ENCODE measurements at places on chromosomes 5 and 9.

DNA sequence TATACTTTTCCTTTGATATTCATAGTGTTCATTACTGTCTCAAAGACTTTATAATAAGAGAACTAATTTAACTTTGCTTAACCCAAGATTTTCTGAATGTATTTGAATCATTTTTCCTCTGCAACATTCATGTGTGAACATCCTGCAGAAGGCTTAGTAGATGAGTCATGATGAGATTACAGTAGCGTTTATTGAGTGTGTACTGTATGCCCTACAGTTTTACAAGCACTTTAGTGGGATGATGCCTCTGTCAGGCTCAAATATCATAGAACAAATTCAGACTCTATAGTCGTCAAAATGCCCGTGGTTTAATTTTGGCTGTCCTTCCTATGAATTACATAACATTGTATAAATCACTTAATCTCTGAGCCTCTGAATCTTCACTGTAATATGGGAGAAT is 41.2 kb downstream of the FYB1 start:
- DNase-seq = no peak

DNA sequence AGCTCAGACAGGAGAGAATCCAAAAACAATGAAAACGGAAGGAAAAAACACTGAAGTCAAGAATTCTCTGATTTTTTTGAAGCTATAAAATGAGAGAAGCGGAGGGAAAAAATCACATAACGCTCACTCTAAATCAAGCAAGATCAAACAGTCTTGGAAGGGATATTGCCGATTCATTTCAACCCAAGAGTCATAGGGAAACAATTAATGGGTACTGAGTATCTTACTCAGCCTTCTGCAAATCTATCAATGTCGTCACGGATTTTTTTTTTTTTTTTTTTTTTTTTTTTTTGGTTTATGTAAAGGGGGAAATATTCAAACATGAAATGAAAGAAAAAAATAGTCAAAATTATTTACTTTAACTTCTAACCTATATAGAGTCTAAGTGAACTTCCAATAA is 9.5 kb downstream of the MEF2C start:
- DNase-seq = no peak

GRCh38 chr9:73969936-73970335 is 527.2 kb upstream of the RORB start:
- DNase-seq = no peak

- peak; percentile 24 for DNase-seq
These were observed 83.7 kb upstream of the SMIM15 start for GRCh38 chr5:61245936-61246335.

GRCh38 chr5:108345541-108346171 is 36.2 kb downstream of the FBXL17 start:
- DNase-seq = peak; percentile 7

- peak; percentile 87 for DNase-seq
These were observed at the start of gene UBLCP1 for GRCh38 chr5:159262859-159263568. Gene UBLCP1 (plus strand): TSS chr5:159263290. CDS start chr5:159268916, 5,626 bp downstream.

- no peak for DNase-seq
These were observed 4.0 kb upstream of the GADD45G start for GRCh38 chr9:89600831-89601230.

- DNase-seq = peak; percentile 47
These were observed 78.1 kb upstream of the PITX1 start for GRCh38 chr5:135112008-135112725.

DNA sequence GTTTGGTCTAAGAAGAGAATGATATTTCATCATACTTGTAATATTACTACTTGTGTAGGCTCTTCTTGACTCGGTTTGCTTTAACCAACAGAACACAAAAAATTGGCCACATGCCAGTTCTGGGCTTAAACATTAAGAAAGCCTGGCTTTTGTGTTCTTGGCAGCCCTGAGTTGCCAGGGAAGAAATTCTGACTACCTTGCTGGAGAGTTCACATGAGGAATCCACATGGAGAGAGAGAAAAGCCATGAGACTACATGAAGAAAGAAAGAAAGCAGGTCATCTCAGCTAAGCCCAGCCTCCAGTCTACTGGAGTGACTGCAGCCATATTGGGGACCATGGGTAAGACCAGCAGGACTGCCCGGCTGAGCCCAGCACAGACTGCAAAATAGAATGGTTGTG is 524.8 kb downstream of the RAB3C start:
- no peak for DNase-seq

- DNase-seq = peak; percentile 75
These were observed 12.8 kb downstream of the COL23A1 start for GRCh38 chr5:178577376-178577839.

DNA sequence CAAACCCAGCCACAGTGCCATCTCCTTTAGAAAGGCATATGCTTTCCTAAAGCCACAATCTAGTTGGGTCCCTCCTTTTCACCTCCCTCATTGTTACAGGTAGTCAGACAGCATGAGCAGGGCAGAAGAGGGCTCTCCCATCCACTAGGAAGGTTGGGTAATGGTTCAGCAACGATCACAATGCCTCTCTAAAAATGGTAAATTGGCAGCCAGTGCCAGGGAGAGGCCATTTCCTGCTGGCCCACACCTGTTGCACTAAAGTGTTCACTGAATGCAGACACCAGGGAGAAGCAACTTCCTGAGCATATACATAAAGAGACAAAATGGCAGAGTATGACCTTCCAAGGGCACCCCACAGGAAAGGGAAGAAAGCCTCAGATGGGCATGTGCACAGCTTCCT is 31.3 kb upstream of the DAP start:
- DNase-seq = no peak

DNA sequence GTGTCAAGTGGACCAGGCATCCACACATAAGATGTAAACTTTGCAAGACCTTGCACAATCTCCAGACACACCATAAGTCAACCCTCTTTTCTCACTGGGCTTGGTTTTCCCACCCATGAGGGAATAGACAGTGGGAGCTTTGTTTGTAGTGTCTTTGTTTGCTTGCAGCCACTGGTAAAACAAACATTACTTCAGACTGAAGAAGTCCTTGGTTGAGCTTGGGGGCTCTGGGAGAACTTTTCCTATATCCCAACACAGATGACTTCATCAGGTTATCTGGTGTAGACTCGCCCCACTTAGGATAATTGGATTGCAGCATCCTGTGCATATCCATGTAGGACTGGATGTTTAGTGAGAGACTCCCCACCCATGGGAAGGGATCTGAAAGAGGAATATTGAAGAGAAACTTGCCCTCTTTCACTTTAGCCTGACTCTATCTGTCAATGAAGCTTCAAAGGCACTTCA is 11.5 kb upstream of the ADGRV1 start:
- no peak for DNase-seq

GRCh38 chr5:95684361-95684760 is 1.6 kb upstream of the SPATA9 start:
- DNase-seq = no peak

- DNase-seq = peak; percentile 16
These were observed 1.4 kb upstream of the GLRX start for GRCh38 chr5:95823738-95824609.

DNA sequence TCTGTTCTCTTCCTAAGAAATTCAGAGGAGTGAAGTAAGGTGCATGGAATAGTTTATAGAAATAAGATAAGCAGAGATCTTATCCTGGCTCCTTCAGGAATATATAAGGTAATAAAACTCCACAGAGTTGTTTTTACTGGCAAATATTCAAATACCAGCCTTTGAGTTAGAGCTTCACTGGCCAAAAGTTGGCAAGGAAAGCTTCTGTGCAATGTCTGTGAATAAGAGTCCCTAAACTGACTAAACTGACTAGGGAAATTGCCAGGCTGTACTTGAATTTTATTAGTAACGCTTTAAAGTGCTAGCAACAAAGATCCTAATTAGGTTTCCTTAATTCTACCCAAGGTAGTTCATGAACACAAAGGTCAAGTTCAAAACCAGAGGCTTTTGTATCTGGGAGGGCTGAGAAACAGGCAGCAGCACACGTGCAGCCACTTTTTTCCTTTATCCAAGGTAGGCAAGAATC is 131.1 kb upstream of the MPDZ start:
- DNase-seq = no peak

DNA sequence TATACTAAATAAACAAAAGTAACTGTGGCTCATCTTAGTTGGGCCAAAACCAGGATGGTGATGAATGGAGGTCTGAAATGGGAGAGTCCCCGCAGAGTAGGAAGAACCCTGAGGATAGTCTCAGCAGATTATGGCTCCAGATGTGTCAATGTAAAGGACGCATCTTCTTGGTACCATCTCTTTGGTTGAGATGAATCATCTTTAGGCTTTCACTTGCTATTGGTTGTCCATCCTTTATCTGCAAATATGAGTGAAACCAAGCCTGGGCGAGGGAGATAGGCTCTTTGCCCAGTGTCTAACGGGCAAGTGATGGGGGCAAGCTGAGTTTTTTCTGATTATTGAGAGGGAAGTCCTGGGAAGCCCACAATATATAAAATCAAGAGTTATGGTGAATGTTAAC is 19.4 kb upstream of the LCP2 start:
- DNase-seq = no peak

DNA sequence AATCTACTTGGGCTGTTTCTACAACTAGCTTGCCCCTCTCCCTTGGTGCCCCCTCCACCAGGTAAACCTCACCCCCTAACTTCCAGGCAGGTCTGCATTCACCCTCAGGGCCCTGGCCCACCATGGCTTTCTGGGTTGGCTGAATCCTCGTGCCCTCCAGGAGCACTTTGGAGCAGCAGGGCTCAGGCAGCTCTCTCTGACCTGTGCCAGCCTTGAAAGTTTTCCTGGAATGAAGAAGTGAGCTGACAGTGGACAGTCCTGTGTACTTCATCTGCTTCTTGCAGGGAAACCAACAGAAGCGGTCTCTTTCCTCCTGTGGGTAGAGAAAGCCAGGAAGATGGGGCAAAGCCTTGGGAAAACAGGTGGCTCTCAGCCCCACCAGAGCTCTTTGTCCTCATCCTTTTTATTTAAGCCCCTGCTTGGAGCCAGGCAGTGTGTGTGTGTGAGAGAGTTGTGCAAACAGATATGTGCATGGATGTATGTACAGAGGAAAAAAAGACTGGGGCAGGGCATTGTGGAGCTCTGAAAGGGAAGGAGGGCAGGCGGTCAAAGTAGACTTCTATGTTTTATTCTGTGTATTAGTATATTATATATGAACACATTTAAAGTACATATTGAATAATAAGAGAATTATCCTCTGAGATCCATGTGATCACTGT is 62.3 kb upstream of the SPRY4 start:
- no peak for DNase-seq

GRCh38 chr9:31471010-31471409 is 913.4 kb upstream of the ACO1 start:
- DNase-seq = no peak

GRCh38 chr9:114313186-114313585 is 9.7 kb upstream of the ORM1 start:
- DNase-seq = no peak
